ENCODE measurements at places on chromosomes 3 and 15.

DNA sequence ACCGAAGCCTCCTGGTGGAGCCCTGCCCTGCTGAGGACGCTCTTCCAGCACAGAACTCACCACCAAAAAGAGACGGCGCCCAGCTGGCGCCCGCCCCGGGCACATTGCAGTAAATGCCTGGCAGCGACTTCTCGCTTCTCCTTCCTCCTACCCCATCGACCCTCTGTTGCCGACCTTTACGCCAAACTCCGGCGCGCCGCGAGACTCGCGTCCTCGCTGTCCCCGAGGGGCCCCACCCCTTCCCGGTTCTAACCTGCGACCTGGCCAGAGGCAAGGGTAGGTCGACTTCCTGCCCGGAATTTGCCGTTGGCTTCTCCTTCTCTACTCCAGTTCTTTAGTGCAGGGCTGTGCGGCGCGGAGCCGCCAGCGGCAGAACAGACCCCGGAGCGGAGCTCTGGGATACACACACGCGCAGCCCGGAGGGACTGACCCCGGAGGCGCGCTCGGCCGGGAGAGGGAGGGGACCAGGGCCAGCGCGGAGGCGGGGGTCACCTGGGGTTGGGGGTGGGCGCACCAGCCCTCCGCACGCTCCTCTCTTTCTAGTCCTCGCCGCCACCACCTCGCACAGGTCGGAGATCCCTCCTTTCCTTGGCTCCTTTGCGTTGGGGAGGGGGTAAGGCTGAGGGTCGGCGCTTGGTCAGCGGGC lies 226.6 kb upstream of the AZI2 start:
- DNase-seq = peak; percentile 33

DNA sequence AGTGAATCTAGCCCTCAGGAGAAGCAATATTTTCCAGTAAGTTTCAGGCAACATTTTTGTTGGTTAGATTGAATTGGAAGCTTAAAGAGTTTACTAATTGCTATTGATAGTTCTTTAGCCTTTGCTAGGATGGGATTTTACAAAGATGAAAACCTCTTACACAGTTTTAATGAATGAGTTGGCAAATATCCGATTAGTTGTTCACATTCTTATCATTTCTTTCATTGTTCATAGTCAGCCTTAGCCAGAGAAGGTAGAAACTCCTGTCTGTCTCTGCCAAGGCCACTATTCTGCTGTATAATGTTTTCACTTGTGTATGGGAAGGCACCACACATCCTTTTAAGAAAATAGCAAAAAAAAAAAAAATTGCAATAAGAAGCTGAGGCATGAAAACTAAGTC lies 222.0 kb upstream of the MANF start:
- no peak for DNase-seq

DNA sequence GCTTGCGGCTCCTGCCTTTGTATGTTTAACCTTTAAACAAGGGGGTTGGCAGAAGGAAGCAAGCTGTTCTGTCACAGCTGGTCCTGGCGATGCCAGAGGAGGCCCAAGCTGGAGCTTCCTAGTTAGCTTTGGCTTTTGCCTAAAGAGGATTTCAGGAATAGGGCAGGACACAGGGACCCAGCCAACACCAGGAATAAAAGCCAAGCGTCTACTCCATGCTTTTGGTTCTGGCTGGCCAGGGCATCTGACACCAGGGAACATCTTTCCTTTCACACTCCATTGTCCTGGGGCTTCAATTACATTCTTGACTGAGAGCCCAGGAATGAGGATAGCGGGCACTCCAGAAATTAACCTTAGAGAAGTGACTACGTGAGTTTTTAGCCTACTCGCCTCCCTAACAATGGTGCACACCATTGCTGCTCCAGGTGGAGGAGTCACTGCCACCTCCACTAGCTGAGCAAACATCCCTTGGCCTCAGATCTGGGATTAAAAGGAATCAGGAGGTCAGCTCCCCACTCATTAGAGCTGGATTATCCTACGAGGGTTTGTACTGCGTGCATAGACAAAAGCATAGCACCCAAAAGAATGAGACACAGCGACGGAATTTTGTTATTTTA lies 38.2 kb downstream of the TPM1 start:
- DNase-seq = peak; percentile 40

DNA sequence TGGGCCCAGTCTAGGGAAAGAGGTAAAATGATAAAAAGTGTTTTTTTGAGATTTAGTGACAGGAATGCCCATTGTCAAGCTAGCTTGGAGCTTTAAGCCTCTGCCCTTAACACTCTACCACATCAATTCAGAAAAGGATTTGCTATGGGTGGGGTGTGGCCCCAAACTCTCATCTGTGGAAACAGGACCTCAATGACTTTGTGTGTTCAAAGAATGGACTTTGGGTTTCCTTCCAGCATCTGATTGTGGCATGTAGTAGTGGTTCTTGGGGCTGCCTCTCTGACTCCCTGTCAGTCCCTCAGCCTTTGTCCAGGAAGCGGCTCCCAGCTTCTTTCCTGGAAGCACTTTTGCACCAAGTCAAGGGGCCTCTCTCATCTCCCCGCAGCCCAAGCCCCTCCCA lies 56.1 kb downstream of the CCNL1 start:
- DNase-seq = no peak

GRCh38 chr3:114144909-114145688 lies 33.8 kb downstream of the DRD3 start:
- peak; percentile 1 for DNase-seq

DNA sequence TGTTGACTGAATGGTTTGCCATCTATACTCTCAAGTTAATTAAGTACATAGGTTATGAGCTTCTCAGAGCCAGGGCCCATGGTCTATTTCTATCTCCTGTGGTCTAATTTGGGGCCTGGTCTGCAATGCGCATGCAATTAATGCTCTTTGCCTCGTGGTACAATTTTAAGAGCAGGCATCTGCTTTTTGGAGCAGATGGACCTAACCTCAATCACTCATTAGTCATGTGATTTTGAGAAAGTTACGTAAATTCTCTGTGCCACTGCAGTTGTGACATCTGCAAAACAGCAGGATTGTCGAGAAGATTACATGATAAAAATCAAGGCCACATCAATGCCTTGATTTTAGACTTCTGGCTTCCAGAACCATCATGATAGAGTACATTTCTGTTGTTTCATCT lies 543.7 kb upstream of the ADAMTS9 start:
- no peak for DNase-seq

GRCh38 chr3:38552364-38552763 lies 56.2 kb downstream of the EXOG start:
- no peak for DNase-seq

GRCh38 chr3:68467465-68467864 lies 464.9 kb downstream of the TAFA4 start:
- DNase-seq = no peak

GRCh38 chr3:71956069-71956340 lies 171.1 kb upstream of the PROK2 start:
- DNase-seq = no peak

- peak; percentile 10 for DNase-seq
These were observed 292.7 kb upstream of the PROK2 start for GRCh38 chr3:72077473-72078259.

DNA sequence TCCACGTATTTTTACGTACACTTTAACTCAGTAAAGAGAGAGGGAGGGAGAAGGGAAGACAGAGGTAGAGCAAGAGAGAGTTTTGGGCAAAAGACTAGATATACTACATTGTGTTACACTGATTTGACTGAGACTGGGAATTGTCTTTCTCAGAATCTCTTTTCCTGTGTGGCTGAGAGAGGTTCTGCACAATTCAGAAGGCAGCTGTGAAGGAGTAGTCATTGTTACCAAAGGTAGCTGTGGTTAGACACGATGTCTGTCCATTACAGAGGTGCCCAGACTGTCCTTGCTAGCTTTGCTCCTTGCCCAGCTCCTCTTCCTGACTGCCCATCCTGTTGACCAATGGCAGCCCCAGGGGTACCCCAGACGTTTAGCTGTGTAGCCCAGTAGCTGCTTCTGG lies 577.5 kb upstream of the CBLB start:
- DNase-seq = peak; percentile 15

DNA sequence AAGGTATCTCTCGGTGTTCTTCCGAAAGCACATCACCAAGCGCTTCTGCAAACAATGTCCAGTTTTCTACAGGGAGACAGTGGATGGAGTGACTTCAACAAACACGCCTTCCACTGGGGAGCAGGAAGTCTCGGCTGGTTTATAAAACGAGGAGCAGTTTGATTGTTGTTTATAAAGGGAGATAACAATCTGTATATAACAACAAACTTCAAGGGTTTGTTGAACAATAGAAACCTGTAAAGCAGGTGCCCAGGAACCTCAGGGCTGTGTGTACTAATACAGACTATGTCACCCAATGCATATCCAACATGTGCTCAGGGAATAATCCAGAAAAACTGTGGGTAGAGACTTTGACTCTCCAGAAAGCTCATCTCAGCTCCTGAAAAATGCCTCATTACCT lies 4.6 kb downstream of the CCR2 start:
- DNase-seq = no peak

- peak; percentile 89 for DNase-seq
These were observed 1.0 kb downstream of the HYAL2 start for GRCh38 chr3:50321336-50322114.

GRCh38 chr3:177817751-177818150 lies 620.5 kb upstream of the TBL1XR1 start:
- no peak for DNase-seq

DNA sequence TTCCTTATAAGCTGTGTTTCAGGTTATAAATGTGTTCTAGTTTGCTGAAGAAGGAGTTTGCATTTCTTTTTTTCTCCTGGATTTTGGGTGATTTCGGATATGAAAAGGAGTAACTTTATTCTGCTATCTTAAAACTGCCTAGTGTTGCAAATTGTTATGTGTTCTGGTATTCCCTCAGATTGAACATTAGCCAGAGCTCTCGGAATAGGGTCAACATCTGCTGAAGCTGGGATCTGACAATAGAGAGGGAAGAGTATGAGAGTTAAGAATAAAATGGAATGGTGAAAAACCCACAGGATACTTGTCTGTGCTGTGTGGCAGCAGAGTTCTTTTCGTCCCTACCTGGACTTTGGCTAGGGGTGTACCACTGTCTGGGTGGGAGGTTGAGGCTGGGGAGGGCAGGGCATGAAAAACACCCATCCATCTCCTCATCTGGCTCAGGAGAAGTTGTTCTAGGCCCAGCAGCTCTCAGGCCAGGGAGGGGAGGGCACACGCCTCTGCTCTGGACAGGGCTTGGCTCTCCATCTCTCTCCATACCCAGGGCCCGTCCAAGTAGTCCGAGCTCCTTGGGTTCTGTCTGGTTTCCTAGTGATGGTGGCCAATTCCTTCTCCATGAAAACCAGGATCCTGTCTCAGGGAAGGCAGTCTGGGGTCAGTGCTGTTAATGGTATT lies 13.2 kb downstream of the SPSB4 start:
- DNase-seq = no peak

- DNase-seq = peak; percentile 62
These were observed 109.2 kb downstream of the CD47 start for GRCh38 chr3:107981471-107982111.

- DNase-seq = no peak
These were observed 14.1 kb downstream of the TTC21A start for GRCh38 chr3:39121621-39122020.

DNA sequence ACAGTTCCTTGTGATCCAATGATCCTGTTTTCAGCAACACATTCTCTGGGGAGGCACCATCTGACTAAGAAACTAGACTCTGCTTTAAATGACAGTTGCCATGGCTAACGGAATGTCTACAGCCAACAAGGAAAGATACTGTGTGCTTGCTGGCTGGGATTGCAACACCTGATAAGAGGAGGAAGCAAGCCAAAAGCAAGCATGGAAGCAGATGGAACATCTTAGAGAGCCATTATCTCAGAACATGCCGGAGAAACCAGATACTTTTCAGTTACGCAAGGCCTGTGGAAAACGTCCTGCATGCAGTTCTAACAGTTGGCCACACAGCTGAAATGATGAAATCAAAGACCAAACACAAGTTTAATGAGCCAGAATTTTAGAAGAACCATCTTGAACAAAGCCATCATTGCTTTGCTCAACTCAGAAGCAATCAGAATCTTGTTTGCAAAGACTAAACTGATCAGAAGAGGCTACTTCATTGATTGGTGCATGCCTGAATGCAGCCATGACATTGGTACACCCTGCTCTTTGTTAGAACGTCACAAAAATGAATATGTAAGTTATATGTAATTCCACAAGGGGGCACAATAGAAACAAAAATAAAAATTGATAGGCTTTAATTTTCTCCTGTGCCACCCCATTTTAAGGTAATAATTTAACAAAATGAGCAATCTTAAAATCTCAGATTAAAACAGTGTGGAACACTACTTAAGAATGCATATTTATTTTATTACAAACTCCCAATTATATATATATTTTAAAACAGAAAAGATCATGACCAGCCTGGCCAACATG lies 50.8 kb downstream of the GXYLT2 start:
- peak; percentile 54 for DNase-seq
